ENCODE measurements at places on chromosomes 5 and 9. TPM values are rescaled to one million over a fixed set of nuclear protein-coding genes. Genes with fewer than 3 reads are reported as not detected.

- no peak for DNase-seq
These were observed 137.4 kb downstream of the STK32A start for GRCh38 chr5:147372191-147372590.

GRCh38 chr5:145981589-145982571, 45.5 kb downstream of the SH3RF2 start:
- DNase-seq: peak; percentile 21

DNA sequence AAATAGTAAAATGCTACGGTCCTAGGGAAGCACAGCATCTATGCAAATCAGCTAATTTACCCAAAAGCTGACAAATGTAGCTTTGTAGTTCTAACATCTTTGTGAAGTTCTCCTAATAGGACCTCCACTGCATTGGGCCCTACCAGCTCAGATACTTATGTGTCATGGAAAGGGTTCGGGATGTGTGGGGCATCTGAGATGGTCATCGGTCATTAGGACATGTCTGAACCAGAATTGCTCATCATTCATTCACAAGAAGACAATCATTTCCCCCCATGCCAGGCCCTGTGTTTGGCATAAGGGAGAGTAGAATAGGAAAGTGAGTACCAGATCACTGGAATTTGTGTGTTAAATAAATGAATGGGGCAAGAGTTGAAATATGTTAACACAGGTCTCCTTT, 35.7 kb downstream of the PWWP2A start:
- no peak for DNase-seq

GRCh38 chr5:168123631-168124528, 167.6 kb upstream of the WWC1 start:
- no peak for DNase-seq

- no peak for DNase-seq
These were observed 69.7 kb upstream of the PPP3R2 start for GRCh38 chr9:101664453-101664852.

The ANKRD20A1 gene
- 0.72 TPM for total RNA-seq

The SHISAL2B gene
- total RNA-seq: not detected

The DMXL1 gene
- 128 TPM for total RNA-seq

The DNAI1 gene
- total RNA-seq: not detected

The TMEM252 gene
- 0.96 TPM for total RNA-seq

All from umbilical cord (tissue), 2 donors.